ENCODE measurements at places on chromosomes 5 and 9.

DNA sequence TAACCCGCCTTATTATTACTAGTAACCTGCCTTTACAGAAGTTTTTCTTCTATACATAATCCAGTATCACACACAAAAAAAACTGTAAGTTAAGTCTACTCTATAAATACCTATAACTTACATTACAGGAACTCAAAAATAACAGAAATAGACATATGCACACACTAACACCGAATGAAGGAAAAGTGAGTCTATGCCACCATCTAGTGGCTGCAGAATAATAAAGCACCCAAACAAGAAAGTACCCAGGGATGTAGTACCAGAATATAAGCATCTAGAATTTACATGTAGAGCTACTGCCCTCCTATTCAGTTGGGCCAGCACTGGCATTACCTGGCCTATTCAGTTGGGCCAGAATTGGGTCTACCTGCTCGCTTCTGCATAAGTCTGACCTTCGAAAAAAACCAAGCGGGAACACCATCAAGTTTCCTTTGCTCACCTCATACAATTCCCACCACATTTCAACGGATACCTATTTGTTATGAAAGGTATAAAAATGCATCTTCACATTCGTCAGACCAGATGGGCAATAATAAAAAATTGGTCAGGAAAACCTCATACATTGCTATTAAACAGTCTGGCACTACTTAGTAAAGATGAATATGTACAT lies 4.0 kb upstream of the NIPSNAP3A start:
- DNase-seq, result peak; percentile 3

- no peak for DNase-seq
Observed at GRCh38 chr9:137679249-137679648, 60.4 kb downstream of the EHMT1 start.

- no peak for DNase-seq
Observed at GRCh38 chr9:116103976-116104820, 49.4 kb upstream of the PAPPA start.

DNA sequence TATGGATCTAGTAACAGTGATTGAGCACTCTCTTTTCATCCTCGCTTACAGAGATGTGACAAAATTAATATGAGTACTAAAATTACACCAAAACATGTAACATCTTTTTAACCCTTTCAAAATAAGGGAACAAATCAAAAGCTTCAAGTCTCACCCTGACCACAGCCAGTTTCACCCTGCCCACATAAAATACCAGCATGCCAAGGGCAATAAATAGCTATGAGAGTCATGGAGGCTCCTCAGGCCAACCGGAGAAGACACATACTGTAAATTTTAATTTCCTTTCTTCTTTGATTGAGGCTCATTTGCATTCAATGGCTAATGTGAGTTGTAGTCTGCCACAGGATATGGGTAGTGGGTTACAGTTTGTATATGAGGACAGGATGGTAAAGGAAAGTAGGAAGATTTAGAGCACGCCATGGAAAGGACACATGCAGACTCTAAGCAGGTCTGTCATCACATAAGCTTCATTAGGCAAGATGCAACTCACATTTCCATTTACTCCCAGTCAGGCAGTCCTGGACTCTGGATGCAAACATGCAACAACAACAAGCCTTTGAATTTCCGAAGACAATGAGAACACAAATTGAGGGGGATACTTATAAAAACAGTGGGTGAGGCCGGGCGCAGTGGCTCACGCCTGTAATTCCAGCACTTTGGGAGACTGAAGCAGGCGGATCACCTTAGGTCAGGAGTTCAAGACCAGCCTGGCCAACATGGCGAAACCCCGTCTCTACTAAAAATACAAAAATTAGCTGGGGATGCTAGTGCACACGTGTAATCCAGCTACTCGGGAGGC lies 11.3 kb downstream of the IL4 start:
- DNase-seq, result no peak

- DNase-seq, result no peak
Observed at GRCh38 chr5:39670955-39671354, 246.2 kb upstream of the DAB2 start.

GRCh38 chr9:90245661-90246060 lies 397.0 kb downstream of the DIRAS2 start:
- DNase-seq, result no peak

Data from DMS79 (cell line).